ENCODE measurements at places on chromosomes 16 and 17.

DNA sequence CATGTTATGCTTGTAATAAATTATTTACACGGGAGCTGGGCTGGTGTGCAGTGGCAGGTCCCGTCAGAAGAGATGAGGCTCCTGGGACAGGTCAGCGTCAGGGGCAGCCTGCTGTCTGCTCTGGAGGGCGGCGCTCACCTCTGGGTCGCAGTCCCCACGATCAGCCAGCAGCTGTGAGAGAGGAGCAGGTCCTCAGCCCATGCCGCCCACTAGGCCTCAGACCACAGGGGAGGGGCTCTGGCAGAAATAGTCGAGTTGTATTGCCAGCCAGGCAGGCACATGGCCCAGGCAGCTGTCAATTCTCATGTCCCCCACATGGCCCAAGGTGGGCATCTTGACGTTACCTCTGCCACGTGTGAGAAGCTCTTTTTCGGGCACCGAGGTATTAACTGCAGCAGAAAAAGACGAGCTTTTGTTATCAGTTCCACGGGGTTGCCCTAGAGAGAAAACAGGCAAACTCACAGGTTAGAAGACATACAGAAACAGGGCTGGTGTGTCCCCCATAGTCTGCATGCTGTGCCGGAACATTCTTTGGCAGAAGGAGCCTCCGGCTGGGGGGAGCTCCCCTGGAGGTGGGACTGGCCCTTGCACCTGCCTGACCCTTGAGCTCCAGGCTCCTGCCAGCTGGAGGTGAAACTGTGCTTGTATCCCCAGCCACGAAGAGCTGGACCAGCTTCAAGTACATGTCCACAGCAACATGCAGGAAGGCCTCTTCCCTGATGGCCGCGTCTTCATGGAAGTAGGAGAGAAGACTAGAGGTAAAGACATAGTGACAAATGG, 17.4 kb downstream of the ZNF276 start:
- H3K27me3 ChIP-seq = no peaks in the 10 kb centered on the region
- H3K27ac ChIP-seq = no peak overlapping the region
- H3K4me3 ChIP-seq = no peak overlapping the region
- DNase-seq = no peak
- no peaks in the 10 kb centered on the region for H3K36me3 ChIP-seq

DNA sequence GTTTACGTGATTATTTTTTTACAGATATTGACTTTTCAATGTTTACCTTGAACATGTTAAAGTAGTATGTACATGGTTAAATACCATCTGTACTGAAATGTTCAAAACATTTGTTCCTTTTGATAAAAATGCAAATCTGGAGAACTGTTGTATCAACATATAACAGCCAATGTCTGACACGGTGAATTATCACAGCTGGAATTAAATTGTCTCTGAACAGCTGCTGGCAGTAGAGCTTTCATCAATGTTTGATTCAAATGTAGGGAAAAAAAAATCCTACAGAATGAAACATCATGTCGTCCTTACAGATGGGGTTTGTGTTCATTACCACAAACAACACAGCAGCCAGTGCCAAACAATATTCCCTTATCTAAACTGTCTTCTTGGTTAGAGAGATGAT, 79.9 kb downstream of the TOX3 start:
- H3K36me3 ChIP-seq = no peaks in the 10 kb centered on the region
- no peak overlapping the region for H3K27ac ChIP-seq
- H3K27me3 ChIP-seq = no peaks in the 10 kb centered on the region
- no peaks in the 10 kb centered on the region for H3K4me1 ChIP-seq

GRCh38 chr16:19810817-19811731, 73.6 kb downstream of the GPRC5B start:
- no peaks in the 10 kb centered on the region for H3K36me3 ChIP-seq
- H3K4me1 ChIP-seq = no peaks in the 10 kb centered on the region
- no peak overlapping the region for H3K4me3 ChIP-seq
- no peaks in the 10 kb centered on the region for H3K27me3 ChIP-seq

GRCh38 chr16:1564325-1564724, 30.9 kb downstream of the TMEM204 start:
- DNase-seq = no peak
- H3K4me3 ChIP-seq = no peak overlapping the region
- H3K4me1 ChIP-seq = no peaks in the 10 kb centered on the region
- H3K27me3 ChIP-seq = no peaks in the 10 kb centered on the region
- no peak overlapping the region for H3K27ac ChIP-seq
